ENCODE measurements at places on chromosomes 3 and 15.
A peak's percentile ranks its signal among the peaks of the same experiment; 100 is the strongest.

DNA sequence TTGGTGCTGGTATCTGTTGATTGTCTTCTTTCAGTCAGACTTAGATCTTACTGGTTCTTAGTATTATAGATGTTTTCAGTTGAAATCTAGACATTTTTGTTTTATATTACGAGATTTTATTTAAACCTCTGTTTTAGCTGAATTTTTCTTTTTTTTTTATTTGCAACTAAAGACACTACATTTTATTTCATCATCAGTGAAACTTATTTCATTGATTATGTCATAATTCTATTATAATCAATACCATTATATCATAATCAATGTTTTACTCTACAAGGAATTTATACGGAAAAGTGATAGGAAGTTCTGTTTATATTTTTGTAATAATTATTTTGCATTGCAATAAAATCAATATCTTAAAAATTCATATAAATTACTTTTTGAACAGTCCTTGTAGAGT is 477.4 kb upstream of the MDFIC2 start:
- DNase-seq = no peak

DNA sequence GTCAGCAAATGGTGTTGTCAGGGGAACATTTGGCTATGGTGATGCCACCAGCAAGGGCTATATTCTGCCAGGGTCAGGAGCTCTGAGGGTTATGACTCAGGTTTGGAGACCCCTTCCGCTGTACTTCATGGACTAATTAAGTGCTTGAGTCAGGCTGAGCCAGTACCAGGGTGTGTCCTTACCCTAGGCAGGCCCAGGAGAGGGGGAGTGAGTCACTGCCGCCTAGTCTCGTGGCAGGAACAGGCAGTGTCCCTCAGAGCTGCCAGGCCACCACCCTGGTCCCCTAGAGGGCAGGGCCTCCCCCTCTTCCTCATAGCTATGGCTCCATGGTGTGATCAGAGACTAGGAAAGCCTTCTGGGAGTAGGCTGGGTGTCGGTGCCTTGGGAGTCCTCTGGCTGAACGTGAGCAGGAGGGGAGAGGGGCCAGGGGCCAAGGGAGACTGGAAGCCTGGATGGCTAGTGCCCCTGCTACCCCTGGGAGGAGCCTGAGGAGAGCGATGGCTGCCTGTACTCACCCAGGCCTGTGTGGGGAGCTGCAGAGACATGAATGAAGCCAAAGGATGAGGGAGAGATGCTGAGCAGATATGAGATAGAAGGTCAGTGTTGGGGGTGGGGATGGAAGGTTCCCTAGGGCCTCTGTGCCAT is 10.6 kb downstream of the MAPKAPK3 start:
- DNase-seq = peak; percentile 45

GRCh38 chr15:42582569-42583375 is 7.4 kb downstream of the STARD9 start:
- DNase-seq = no peak

DNA sequence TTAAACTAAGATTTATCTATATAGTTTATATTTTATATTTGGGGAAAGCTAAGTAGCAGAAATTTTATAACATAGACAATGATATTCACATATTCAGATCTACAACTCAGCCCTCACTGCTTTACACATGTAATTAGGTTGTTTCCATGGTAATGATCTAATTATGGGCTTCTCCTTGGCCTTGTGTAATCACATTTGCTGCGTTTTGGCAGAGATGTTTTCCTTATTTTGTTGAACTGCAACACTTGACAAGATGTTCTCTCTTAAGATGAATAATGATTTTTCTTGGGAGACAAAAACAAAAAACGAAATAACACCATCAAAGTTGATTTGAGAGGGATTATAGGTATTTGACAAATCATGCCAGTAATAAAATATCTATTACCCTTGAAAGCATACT is 635.6 kb upstream of the TBL1XR1 start:
- DNase-seq = no peak

GRCh38 chr15:45586601-45587094 is 531 bp upstream of the BLOC1S6 start:
- no peak for DNase-seq

DNA sequence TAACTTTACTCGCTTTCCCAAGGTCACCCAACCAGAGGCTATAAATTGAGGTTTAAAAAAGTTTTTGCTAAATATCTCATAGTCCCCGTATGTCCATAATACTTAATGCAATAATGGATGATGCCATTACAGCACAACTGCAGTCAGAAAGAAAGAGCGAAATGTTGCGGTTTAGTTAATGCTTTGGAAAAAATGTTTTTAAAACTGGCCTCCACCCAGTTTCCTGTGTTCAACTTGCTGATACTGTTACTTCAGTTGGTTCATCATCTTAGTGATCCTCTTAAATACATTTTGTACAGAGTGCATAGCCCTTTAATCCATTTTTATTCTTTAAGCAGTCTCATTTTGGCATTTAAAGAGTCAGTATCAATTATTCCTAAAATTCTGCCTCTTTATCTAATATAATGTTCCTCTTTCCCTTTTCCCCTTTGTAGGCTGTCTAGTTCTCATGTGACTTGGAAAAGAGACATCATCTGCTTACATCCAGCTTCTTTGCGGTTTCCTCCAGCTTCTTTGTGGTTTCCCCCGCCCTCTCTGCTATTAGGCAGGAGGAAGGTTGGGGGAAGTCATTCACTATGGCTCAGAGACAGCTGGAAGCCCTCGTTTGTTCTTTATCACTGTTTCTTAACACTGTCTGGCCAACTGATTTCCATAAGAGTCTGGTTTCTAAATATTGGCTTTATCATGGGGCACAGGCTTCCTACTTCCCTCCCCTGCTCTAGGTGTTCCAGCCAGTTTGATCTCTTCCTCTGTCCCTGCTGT is 154.3 kb downstream of the GOLIM4 start:
- peak; percentile 96 for DNase-seq

- no peak for DNase-seq
Measured at GRCh38 chr15:69319384-69320375, 21.0 kb downstream of the PAQR5 start.

DNA sequence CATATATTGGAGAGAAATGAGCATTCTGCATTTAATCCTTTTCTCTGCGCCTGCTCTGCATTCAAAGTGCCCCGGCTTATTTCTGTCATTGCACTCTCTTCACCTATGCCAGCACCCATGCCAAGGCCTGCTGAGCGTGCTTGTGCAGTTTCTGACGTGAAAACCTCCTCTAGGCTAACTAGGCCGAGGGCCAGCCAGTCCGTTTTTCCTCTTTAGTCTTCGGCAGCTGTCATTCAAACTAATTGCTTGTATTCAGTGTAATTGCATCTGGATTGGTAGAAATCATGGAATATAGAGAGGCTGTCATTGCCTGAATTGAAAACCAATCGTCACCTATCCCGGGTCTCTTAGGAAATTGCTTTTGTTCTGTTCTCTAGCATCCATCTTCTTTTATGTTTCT is 94.0 kb downstream of the ARPP21 start:
- DNase-seq = no peak

DNA sequence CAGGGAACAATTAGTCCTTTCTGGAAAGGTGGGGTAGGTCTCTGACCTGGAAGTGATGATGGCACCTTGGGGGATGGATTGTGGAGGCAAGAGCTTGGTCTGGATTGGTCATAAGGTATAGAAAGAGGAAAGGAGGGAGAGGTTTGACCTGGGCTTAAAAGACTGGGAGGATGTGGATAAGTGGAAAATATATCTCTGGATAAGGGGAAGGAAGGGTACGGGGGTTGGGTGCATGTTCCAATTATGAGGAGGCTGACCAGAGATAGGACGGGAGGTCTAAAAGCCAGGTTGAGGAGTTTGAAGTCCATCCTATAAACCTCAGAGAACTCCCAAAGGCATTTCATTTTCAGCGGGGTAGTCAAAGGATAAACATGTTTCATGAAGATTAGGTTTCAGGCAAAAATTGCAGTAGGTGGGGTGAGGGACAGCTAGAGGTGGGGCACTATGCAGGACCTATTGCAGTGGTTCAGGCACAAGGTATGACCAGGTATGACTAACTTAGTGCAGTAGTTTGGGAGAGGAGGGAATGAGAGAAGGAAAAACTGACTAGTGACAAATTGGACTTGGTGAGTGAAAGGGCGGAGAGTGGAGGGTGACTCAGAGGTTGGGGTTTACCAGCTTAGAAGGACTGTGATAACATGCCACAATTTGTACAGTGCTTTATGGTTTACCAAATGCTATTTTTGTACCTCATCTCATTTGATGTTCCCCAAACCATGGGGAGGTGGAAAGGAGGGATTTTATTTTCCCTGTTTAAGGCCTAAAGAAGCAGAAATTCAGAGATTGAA is 10.7 kb downstream of the PDE8A start:
- peak; percentile 62 for DNase-seq

DNA sequence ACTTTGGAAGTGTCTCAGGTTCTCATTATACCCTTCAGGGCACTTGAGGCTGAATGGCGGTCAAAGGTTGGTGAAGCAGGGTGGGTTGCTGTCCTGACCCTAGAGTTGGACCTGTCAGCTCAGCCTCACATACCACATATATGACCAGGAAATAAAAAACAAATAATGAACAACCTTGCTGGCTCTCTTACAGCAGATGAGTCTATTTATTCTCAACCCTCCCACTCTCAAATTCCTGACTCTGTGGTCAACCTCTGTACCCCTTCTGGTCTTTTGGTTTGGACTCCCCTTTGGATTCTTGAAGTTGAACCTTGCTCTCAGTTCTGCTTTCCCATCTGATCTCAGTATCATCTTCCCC is 16.9 kb downstream of the PPP2R3A start:
- no peak for DNase-seq

DNA sequence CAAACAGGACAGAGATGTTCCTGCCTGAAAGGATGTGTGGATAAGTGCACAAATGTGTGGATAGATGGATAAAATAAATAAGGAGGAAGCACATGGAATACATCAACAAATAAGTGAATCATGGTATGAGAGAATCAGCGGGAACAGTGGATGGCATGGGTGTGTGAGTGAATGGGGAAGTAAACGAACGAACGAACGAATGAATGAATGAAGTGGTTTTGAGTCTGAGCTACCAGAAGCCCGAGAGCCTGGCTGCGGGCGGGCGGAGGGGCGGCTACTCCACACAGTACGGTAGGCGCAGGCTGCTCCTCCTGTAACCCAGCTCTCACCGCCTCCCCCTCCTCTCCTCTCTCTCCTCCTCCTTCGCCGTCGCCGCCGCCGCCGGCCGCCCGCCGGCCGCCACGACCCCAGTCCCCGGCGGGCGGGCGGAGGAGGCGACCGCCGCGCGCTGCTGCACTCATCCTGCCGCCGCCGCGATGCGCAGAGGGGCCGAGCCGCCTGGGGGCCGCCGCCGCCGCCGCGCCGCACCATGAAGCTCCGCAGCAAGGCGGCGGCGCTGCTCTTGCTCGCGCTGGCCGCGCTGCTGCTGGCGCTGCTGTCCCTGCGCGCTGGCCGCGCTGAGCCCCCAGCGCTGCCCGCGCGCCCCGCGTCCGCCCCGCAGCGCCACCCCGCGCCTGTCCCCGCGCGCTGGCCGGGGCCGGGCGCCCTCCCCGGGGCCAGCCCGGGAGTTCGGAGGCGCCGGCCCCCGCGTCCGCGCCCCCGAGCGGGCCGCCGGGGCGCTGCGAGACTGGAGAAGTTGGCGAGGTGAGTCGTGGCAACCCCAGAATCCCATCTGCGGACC is at the start of gene GXYLT2:
Gene GXYLT2, plus strand, starts transcription at position 342 of the 841 bp plus-strand sequence. Its CDS starts 188 bp downstream, at position 530.
- DNase-seq = peak; percentile 33

GRCh38 chr15:29403772-29404171 is 134.2 kb upstream of the NSMCE3 start:
- no peak for DNase-seq

DNA sequence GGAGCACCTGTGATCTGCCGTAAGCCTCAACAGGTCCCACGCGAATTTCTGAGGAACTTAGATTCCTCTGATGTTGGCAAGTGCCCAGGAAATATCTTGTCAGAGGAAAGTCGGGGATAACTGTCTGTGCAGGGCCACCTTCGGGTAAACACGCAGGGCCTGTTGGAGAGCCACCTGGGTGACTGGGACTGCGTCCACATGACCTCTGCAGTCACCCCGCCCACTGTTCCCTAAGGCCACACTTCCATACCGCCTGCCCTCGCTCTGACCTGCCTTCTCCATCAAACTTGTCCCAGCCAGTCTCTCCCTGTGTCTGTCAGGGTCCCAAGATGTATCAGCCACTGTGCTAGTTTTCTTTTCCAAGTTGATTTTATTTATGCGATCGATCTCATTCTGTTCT is 28.7 kb downstream of the BFSP2 start:
- DNase-seq = no peak

DNA sequence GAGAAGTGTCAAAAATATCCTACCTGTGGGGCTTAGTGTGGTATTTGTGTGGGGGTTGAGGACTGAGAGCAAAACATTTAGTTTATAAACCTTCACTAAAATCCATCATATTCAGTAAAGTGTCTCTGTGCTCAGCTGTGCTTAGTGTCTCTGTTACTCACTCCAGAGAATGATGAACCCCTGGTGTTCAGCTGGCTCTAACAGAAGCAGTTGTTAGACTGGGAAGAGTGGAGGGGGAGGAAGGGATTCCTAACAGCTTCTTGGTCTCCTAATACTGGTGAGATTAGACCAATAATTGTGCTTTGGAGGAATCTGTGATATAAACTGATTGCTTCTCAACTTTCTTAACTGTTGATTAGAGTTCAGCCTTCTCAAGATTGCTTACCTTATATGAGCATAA is 1123.5 kb downstream of the ROBO2 start:
- no peak for DNase-seq

DNA sequence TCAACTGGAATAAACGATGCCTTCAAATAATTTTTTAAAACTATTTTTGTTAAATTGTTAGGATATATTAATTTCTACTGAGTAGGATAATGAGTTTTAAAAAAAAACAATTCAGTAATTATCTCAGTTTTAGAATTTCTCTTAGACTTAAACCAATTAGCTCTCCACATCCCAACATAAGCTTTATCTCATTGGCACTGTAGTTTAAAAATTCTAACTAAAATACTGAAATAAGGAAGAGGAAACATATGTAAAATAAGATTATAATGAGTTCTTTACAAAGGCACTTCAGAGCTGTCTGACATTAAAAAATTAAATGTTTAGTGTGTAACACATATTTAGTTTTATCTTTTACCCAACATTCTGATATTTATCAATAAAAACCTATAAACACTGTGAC is 558.3 kb downstream of the NAALADL2 start:
- DNase-seq = no peak

Data from MV-4-11 (cell line).